ENCODE measurements at places on chromosomes 5 and 9.

GRCh38 chr9:38066197-38066913 lies 2.7 kb downstream of the SHB start:
- no peak for DNase-seq

- DNase-seq: no peak
Observed at GRCh38 chr5:43804041-43804440, 201.1 kb downstream of the NNT start.

DNA sequence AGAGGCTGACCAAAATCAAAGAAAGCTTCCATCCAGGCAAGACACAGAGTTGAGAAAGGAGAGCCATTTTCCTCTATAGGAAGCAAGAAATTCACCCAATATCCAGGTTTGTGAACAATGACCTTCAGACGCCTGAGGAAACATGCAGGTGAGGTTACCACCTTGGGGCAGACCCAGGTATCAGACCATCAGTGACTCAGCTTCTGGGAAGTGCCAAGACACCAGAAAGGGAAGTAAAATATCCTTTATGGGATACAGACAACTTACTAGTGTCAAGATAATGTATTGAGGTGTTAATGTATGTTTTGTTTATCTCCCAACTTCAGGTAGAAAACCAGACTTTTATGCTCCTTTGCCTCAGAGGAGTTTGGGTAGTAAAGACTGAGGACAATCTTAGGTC lies 2.2 kb upstream of the DTWD2 start:
- no peak for DNase-seq

- DNase-seq: no peak
Observed at GRCh38 chr9:4223312-4223833, 76.5 kb downstream of the GLIS3 start.

DNA sequence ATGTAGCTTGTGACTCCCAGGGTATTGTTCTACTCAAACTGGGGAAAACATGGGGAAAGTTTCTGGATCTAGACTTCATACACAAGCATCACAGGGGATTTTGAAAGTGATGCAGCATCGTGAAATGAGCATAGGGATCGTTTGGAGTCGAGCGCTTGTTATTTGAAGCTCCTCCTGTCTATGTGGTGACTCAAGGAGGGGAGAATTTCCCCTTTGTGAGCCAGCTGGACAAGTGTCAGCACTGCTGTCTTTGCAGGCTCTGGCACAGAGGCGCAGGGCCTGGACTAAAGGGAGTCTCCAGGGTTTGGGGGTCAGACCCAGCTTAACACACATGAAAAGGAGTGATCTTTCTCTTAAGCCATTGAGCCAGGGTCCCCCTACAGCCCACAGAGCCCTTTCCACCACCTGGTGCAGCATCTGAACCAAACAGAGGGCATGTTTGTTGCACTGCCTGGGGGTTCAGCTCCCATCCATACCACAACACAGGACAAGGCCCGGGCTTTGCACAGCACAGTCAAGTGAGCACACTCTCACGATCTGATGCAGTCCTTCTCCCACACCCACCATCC lies 51.0 kb downstream of the IRF1 start:
- DNase-seq: no peak

- no peak for DNase-seq
Observed at GRCh38 chr5:142957528-142957927, 187.4 kb downstream of the ARHGAP26 start.

GRCh38 chr5:31990701-31991110 lies 183.4 kb downstream of the GOLPH3 start:
- DNase-seq: no peak

GRCh38 chr5:143606043-143606752 lies 202.7 kb upstream of the NR3C1 start:
- DNase-seq: no peak

GRCh38 chr9:78566948-78567675 lies 270.2 kb downstream of the PSAT1 start:
- no peak for DNase-seq

DNA sequence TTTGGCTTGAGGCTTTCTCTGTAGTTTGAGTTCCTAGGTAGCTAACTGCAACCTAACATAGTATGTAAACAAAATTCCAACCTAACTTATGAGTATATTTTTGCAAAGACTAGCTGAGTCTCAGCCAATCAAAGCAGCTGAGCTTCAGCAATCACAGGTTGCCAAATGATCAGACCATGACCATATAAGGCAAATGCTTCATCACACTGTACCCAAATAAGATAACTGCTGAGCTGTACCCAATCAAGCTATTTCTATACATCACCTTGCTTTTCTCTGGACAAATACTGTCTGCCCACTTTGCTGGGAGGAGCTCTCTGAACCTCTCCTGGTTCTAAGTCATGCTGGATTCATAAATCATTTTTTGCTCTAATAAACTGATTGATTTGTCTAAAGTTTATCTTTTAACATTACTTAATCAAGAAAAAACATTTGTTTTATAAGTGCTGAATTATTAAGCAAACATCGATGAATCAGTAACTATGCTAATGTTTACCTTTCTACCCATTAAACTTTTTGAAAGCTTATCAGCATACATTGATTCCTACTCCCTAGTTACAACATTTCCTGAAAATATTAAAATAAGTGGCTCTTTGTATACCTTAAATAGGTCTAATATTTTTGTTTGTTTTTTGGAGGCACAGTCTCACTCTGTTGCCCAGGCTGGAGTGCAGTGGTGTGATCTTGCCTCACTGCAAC lies 129.7 kb upstream of the PCA3 start:
- no peak for DNase-seq

GRCh38 chr5:15383021-15383420 lies 117.0 kb upstream of the FBXL7 start:
- DNase-seq: no peak

GRCh38 chr9:68832861-68833518 lies 128.0 kb downstream of the PIP5K1B start:
- no peak for DNase-seq

DNA sequence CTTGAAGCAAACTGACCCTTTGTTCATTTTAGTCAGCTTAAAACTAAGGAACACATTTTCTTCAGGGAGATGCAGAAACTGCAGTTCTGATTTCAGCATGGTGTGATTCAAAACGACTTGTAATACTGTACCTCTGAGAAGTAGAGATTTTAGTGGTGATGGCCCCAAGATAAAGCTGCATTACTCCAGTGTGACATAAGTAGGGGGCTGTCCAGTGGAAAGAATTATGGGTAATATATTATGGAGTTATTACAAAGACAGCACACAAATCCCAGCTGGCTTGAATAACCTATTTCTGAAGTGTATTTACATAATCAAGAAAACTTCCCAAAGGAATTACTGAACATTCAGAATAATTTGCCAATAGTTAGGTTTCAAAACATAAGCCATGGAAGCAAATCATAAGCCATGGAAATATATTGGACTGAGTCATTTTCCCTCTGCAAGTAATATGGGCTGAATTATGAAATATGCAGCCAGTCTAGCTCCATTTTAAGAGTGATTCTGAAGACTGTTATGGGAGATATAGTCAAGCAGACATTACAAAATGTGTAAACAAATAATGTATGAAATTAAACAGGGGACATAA lies 133.7 kb upstream of the FBXL17 start:
- DNase-seq: no peak

DNA sequence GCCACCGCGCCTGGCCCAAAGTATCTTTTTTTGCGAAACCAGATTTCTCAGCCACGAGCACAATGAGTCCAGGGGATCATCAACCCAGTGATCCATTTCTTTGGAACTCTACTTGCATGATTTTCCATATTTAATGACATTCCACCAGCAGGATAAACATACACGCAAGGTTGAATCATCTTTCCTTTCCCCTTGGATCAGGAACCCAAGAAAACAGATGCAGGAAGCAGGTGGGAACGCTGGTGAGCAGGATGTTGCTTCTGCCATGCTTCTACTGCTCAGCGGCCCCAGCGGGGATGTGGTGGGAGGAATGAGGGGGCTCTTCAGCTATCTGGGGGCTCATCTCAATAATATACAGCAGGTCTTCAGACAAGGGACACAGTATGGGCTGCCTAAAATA lies 118.2 kb downstream of the SEC61B start:
- peak; percentile 95 for DNase-seq

DNA sequence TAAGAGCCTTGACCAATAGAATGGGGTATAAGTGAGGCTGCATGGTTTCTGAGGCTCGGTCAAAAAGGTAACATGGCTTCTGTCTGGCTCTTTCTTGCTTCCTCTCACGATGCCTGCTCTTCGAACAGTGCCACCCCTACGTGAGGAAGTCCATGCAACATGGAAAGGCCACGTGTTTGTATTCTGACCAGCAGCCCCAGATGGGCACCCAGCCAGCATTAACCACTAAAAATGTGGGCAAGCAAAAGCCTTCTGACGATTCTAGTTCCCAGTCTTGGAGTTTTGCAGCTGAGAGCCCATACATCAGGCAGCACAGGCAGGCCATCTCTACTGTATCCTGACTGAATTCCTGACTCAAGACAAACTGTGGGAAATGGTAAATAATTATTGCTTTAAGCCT lies 24.2 kb upstream of the NREP start:
- no peak for DNase-seq

DNA sequence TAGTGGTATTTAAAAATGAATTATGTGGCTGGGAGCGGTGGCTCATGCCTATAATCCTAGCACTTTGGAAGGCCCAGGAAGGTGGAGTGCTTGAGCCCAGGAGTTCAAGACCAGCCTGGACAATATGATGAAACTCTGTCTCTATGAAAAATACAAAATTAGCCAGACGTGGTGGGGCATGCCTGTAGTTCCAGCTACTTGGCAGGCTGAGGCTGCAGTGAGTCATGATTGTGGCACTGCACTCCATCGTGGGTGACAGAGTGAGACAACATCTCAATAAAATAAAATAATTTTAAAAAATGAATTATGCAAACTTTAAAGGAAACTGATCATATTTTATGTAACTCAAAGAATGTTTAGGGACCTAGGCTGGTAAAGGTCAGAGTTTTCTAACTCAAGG lies 310.8 kb upstream of the DMRT1 start:
- DNase-seq: no peak

DNA sequence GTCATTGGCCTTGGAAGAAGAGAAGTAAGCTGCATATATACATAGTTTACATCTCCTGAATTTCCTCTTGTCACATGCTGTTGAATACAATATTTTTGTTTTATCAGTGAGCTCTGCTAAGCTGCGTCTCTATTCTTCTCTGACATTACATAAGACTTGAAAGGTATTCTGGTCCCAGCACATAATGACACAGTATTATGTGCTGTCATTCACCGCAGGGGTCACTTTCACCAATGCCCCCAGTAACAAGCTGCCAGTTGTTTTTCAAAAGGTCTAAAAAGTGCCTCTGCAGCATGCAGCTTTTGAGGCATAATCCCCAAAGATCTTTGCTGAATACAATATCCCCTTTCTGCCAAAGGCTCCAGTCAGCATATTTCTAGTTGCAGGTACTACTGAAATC lies 349.0 kb upstream of the FAM174A start:
- no peak for DNase-seq

- DNase-seq: no peak
Observed at GRCh38 chr9:114247077-114247476, 75.8 kb upstream of the ORM1 start.

- DNase-seq: no peak
Observed at GRCh38 chr5:56538580-56538979, 276.8 kb upstream of the MAP3K1 start.

Data from kidney capillary endothelial cell (primary cell).